Stimulated activated CD4-positive, alpha-beta T cell treated with anti-CD3 and anti-CD28 coated beads, TNF-alpha, amount 100 ng/mL, for 48 hours (primary cell): ENCODE measurements at places on chromosomes 6 and 20.

- no peak for DNase-seq
These were observed 105.9 kb upstream of the MLN start for GRCh38 chr6:33909737-33910136.

DNA sequence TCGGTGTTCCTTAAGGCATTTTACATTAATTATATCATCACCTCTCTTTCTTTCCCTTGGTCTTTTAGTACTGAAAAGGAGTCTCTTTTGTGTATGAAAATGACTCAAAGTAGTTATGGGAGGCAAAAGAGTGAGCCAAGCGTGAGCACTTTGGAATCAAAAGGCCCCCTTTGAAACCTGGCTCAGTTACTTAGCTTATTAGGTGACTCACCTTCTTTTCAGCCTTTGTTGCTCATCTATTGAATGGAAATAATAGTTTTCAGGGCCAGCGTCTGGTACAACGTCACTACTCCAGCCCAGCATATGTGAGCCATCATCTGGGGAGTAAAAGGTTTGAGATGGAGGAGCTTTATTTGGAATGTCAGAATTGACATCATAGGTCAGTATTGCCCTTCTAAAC is 147.4 kb upstream of the SCGN start:
- no peak for DNase-seq

- no peak for DNase-seq
These were observed 314.6 kb downstream of the CDH26 start for GRCh38 chr20:60272790-60273189.

GRCh38 chr20:13639150-13639497 is 392 bp upstream of the TASP1 start:
- no peak for DNase-seq

DNA sequence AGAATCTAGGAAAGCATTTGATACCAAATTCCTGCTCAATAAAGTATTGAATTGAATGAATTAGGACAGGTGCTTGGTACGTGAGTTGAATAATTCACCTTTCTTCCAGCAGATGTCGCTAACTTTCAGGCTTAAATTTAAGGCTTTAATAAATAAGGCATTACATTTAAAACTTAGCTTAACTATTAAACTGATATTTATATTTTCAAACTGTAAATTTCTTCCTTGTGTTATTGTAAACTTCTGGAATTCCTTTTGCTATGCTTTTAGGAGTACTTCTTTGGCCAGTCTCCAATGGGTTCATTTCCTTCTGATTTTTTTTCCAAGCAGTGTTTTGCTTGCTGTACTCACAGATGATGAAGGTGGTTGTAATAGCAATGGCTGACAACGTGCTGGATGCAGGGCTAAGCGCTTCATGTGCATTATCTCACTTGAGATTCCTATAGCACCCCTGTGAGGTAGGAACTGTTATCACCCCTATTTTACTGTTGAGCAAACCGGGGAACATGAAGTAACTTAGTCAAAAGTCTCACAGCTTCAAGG is 71.3 kb upstream of the SLC2A12 start:
- no peak for DNase-seq
